ENCODE measurements at places on chromosomes 3 and 15.

DNA sequence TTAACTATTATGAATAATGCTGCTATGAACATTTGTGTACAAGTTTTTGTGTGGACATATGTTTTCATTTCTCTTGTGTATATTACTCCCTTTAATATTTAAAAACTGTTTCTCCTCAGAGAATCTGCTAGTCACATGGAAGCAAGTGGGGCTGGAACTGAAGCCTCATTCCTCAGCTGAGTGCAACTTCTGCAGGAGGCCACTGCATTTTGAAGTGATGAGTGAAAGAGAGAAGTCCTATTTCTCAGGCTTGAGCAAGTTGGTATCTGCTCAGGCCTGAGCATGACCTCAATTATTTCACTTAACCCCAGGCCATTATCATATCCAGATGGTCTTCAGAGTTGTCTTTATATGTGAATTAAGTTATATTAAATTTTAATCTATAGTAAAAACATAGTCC is 11.5 kb downstream of the TLR9 start:
- no peak for DNase-seq

GRCh38 chr3:39390181-39390580 is 7.0 kb downstream of the SLC25A38 start:
- DNase-seq, result no peak

GRCh38 chr3:33114622-33115023 is 809 bp downstream of the CRTAP start:
- no peak for DNase-seq

GRCh38 chr3:40645883-40646282 is 121.1 kb downstream of the ZNF621 start:
- DNase-seq, result peak; percentile 15

DNA sequence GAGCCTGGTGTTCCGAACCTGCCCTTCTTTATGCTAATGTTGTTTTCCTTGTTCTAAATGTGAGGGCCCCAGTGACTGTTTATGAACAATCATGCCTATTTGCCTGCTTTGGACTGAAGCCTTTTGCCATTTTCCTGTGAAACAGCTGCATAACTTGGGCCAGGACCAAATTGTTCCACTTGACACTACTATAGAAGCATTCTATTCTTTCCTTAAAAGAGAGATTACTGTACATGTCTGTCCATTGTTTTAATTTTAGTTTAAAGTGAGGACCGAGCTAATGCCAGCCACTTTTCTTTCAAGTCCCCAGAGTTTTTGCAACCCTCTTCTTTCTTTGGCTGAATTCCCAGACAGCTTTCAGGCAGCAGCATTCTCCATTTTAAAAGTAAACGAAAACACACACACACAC is 980.3 kb downstream of the CADM2 start:
- no peak for DNase-seq

GRCh38 chr15:92167451-92167850 is 226.2 kb upstream of the ST8SIA2 start:
- no peak for DNase-seq

DNA sequence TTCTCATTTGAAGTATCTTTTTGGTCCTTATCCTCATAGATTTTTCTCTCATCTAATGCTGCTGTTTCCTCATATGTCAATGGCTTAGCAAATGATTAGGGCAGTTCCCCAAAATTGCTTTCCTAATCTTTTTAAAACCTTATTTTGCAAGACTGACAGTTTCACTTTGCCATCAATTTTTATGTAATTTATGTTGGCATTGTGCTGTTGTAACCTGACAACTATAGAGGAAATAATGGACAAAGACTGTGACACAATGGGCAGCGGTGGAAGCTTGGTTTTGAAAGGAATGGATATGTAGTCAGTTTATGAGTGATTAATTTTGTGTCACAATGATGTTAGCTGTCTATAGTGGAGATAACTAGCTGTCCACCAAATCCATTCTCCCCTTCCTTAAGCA is 10.6 kb upstream of the SH3BP5 start:
- DNase-seq, result no peak

GRCh38 chr3:44555723-44556122 is 730 bp downstream of the ZKSCAN7 start:
- DNase-seq, result no peak

DNA sequence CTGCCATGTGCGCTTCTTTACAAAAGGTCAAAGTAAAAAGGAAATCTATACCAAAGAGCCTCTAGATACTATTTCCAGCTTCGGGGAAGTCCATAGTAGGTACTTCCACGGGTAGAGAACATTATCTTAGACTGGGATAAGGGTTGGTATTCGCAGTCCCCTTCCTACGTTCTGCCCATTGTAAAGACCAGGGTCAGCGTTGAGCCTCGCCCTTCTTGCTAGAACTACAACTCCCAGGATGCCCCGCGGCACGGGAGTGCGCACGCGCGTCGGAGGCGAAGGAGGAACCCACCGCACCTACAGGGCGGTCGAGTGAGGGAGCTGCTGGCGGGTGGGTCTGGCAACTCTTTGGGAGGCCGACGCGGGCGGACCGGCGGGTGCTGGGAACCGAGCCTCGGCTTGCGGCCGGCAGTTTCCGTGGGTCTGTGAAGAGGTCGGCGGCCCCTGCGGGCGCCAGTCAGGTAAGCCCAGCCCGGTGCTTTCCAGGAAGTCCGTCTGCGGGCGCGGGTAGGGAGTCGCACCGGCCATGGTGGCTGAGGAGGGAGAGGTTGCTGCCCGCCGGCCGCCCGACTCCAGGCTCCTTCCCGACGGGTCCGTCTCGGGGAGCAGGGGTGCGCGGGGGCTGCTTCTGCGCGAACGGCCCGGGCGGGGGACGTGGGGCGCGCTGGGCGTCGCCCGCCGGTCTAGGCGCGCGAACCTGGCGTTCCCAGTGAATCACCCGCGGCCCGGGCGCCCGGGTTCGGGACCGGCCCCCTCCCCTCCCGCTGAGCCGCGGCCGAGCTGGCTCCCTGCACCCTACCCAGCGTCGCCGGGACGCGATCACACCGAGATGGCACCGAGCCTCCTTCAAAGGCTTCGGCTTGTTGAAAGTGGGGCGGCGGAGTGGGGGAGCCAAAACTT is at the start of gene TMOD3:
Gene TMOD3, plus strand, starts transcription at position 278 of the 900 bp plus-strand sequence. CDS start 33,232 bp downstream, outside the sequence.
- DNase-seq, result peak; percentile 88

- no peak for DNase-seq
Measured at GRCh38 chr3:40169983-40170382, 139.5 kb upstream of the EIF1B start.

DNA sequence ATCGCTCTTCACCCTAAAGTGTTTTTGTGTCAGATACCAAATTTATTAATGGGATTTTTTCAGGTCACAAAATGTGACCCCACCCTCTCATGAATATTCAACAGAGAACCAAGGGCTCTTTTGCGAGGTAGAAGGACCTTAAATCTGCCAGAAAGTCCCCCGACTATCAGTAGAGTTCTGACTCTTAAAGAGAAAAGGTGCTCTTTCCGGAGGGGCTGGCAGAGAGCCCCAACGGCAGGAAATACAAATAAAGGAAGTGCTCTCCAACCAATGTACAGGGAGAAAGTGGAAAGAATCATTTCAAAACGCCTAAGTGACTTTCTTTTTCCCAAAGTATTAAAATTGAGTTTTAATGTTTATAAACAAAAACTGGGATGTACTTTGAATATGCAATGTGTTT is 517.2 kb downstream of the FOXP1 start:
- peak; percentile 67 for DNase-seq

DNA sequence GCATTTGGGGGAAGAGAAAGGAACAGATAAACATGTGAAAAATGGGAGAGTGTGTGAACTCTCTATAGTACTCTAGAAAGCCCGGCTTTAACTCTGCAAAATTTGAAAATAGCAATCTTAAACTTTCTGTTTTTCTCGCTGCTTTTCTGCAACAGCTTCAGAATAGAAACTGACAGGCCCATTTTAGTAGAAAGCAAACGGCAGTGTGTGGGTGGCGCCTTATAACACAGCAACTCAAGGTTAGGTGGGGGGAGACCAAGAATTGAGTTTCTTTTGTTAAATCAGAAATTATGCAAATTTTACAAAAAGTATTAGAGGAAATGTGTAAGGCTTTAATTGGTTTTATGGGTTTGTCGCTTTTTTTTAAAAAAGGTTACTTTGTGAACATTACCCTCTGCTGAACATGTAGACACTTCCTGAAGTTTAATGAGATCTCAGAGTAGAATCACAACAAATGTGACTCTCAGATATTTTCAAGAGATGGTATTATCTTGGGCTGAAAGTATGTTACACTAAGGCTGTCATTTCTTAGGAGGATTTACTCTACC is 107.0 kb downstream of the PTPRG start:
- no peak for DNase-seq

DNA sequence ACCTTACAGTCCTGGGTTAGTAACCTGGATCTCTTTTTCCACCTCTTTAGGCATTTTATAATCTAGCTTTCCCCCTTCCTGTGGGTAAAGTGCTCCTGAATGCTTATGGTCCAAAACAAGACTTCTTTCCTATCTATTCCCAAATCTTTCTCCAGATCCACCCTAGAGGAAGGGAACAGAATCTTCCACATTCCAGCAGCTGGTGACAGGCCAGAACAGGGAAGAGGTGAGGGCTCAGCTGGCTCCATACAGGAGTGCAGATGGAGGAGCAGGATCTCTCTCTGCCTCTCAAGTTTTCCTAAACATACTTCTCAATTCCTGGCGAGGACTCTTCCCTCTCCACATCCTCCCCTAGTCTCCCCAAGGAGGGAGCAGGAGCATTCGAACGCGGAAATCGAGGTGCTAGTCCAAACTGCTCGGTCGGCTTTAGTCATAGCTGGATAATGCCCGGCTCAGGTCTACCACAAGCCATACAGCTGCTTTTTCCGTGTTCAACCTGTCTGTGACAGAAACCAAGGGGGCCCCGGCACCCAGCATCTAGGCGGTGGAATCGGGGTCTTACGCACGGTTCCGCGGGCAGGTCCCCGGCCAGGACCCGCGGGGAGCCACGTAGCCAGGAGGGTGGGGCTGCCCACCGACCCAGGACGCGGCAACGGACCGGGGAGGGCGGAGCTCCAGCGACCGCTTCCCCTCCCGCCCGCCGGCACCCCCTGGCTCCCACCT is 4.0 kb downstream of the RASSF1 start:
- DNase-seq, result peak; percentile 34

DNA sequence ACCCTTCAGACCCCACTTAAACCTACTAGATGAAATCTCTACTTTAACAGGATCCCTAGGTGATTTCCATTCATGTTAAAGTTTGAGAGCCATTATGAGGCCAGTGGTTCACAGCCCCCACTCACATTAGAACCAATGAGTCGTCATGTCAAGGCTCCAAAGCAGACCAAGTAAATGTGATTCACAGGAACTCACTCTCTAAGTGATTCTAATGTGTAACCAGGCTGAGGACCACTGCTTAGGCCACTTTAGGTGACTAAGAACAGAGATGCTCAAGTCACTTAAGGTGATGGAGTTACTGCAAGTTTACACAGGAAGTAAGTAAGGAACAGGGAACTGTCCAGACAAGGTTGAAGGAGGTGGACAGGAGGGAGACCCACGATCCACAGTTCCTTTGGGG is 7.7 kb downstream of the GALNT15 start:
- DNase-seq, result peak; percentile 51

DNA sequence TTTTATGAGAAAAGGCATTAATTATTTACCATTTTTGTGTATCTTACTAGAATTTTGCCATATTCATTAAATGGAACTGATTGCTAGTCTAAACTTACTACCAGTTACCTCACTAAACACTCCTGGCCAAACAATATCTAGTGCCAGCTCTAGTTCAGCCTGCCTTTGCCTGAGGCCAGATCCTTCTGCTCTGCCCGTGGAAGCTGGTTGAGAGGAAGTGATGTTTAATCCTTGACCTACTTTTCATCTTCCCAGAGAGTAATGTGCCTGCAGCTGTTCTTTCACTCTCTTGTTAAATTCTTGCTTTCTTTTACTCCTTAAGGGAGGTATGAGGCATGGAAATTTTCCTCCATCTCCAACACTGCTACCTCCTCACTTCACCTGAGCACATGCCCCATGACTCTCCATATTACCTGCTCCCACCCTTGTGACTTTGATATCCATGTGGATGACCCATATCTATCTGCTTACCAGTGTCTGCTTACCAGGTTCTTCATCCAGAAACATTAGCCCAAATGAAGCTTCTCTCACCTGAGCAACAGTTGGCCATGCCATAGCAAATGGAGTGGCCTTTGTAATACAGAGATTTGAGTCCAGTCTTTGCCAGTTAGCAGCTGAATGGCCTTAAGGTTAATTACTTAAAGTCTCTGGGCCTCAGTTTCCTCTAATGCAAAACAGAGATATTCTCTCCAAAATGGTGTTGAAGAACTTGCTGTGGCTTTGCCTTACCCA is 53.4 kb downstream of the UBE2E1 start:
- peak; percentile 78 for DNase-seq

DNA sequence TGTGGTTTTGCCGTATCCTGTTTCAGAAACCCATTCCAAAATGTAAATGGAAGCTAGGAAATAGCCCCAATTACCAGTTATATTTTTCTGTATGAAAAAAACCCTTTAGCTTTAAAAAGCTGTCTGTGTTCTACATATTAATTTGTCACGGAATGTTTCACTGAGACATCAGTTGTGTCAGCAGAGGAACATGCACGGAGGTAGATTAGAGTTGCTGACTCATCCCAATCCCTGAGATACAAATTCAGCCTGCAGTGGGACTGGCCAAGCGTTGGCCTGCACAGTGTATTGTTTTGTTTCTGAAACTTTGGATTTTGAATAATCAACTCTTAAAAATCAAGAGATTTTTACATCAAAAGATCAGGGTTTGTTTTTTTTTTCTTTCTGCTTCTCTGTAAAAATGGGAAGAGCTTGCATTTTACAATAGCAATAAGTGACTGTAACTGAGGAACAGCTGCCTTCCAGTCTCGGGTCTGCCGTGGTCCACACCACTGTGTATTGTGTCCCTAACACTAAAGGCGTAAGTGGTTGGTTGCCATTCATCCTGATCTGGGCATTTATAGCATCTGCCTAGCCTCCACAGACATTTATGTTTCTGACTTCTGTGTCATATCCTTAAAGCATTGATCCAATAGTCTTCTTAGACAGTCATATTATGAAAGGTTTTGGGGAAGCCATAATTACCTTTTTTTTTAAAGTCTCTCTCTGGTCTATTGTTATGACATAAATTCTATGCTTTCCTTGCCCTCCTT is 218.1 kb downstream of the ADAMTSL3 start:
- peak; percentile 62 for DNase-seq
